Hypothalamus (tissue), 51 donors: ENCODE measurements at places on chromosomes 16 and 17.

- no peak for DNase-seq
Observed at GRCh38 chr16:64004116-64004515, 1117.7 kb downstream of the CDH11 start.

- no peak for DNase-seq
Observed at GRCh38 chr16:23567602-23568001, 10.1 kb downstream of the UBFD1 start.

DNA sequence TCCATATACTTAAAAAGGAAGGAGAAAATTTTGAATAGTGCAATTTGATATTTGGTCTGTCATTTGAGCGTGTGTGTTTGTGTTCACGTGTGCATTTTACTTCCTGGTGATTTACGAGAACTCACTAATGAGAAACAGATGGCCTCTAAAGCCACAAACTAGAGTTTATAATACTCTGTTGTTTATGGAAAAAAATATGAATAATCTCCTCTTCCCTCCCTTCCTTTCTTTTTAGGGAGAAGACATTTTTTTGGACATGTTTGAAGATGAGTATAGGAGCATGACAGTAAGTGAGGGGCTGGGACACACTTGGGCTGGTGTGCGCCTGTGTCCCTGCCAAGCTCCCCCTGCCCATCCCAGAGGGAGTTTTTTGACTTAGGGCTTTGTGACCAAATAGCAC lies 102.7 kb downstream of the CLEC16A start:
- no peak for DNase-seq

GRCh38 chr17:72850410-72851118 lies 241.9 kb downstream of the SLC39A11 start:
- no peak for DNase-seq

DNA sequence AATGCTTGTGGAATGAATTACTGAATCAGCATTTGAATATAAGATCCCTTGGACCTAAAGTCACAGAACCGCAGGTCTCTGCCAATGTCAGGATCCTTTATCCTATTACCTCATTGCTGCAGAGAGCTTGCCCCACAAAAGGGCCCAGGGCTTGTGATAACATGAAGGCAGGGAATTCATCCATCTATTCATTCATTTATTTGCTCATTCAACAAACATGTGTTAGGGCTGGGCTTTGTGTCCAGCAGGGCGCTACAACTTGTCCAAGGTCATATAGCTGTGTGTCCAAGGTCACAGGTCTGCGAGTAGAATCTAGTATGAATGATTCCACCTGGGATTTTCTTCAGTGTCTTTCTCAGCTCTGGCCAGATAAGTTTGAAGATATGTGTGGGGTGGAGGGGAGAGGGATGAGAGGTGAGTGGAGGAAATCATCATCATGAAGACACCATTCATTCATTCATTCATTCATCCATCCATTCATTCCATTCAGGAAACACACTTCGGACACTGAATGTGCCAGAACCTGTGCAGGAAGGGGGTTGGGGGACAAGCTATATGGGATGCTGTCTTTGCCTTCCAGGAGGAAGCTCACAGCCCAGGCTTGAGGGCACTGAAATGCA lies 1.3 kb upstream of the UNC45B start:
- DNase-seq = no peak

DNA sequence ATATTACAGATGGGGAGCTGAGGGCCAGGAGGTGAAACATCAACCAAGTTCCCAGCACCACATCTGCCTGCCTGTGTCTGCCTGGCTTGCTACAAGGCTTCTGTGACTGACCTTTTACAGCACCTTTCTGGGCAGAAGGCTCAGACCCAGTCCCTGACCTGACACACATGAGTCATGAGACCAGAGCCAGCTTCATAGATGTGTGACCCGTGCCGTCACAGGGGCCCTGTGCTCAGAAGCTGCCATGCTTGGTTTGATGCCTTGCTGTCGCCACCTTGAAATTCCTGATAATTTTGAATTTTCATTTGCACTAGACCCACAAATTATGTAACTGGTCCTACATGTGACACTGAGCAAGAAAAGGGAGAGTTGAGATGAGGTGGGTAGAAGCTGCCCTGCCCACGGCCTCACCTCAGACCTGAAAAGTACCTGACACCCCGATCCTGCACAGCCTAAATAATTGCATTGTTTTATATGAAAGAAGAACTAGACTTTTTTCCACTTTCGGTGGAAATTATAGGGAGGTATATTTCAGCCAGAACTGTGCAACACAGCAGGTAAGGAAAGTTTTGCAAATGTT lies 13.3 kb upstream of the PECAM1 start:
- DNase-seq = no peak
